Hepatocyte (in vitro differentiated cells): ENCODE measurements at places on chromosomes 2 and 18. TPM values are rescaled to one million over a fixed set of nuclear protein-coding genes. Genes with fewer than 3 reads are reported as not detected.
A peak's percentile ranks its signal among the peaks of the same experiment; 100 is the strongest.

- no peak for DNase-seq
- H3K27me3 ChIP-seq = no peaks in the 10 kb centered on the region
- H3K4me1 ChIP-seq = no peaks in the 10 kb centered on the region
- no peaks in the 10 kb centered on the region for H3K36me3 ChIP-seq
- H3K4me3 ChIP-seq = no peak overlapping the region
Observed at GRCh38 chr2:8850845-8851487, 13.6 kb upstream of the KIDINS220 start.

GRCh38 chr18:79529991-79530390, 134.3 kb downstream of the NFATC1 start:
- H3K36me3 ChIP-seq = no peaks in the 10 kb centered on the region
- no peak for DNase-seq
- H3K4me1 ChIP-seq = no peaks in the 10 kb centered on the region
- H3K27me3 ChIP-seq = no peaks in the 10 kb centered on the region

WDR43 gene
- 21.0 and 24.5 TPM in 2 replicates for polyA plus RNA-seq

- no peaks in the 10 kb centered on the region for H3K36me3 ChIP-seq
- H3K4me1 ChIP-seq = no peaks in the 10 kb centered on the region
- H3K4me3 ChIP-seq = no peak overlapping the region
- peaks cover 5% of the 10 kb centered on the region for H3K27me3 ChIP-seq
- DNase-seq = no peak
Observed at GRCh38 chr2:197798187-197798586, 6.2 kb upstream of the PLCL1 start.

DNA sequence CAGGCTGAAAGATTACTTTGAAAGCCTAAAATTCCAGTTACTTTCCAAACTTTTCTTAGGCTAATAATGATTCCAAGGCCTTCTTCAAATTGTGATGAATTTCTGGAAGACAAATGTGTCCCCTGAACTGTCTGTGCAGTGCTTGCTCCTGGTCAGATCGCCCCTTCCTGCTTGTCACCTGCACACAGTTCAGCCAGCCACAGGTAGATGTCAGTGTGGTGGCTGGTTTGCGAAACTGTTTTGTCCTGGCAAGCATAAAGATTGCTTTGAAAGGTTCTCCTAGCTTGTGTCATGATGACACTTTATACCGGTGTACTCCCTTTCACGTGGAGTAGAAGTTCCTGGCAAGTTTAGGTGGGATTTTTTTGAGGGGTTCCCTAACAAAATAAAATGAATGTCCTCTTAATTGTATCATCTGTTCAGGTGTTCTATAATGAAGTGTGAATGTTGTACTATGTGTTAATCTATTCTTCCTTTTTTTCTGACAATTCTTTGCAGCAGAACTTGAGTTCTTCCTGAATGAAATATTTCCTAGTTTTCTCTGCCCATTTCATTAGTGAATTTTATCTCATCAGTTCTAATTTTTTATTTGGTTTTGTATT, 298.8 kb downstream of the ZNF407 start:
- DNase-seq = peak; percentile 72
- peaks cover 3% of the 10 kb centered on the region for H3K36me3 ChIP-seq
- no peaks in the 10 kb centered on the region for H3K27me3 ChIP-seq
- H3K4me3 ChIP-seq = no peak overlapping the region
- H3K27ac ChIP-seq = no peak overlapping the region

DNA sequence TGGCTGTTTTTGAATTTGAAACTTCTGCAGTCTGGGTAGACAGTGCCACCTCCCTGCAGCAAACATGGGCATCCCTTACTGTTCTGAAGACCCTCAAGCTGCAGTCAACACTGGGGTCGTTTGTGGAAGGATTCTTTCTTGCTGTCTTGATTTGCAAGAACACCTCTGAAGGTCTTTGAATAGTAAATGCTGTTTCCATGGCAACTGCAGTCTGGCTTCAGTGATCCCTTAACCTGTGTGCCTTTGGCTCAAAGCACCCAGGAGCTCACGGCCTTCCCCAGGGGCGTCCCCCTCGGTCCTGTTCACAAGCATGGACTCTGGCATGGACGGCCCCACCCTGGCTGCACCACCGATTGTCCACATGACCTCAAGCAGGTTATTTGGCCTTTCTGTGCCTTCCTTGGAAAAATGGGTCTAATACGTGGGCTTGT, 38.3 kb downstream of the LRRFIP1 start:
- H3K27ac ChIP-seq = no peak overlapping the region
- no peaks in the 10 kb centered on the region for H3K27me3 ChIP-seq
- H3K4me3 ChIP-seq = no peak overlapping the region
- H3K36me3 ChIP-seq = no peaks in the 10 kb centered on the region

DNA sequence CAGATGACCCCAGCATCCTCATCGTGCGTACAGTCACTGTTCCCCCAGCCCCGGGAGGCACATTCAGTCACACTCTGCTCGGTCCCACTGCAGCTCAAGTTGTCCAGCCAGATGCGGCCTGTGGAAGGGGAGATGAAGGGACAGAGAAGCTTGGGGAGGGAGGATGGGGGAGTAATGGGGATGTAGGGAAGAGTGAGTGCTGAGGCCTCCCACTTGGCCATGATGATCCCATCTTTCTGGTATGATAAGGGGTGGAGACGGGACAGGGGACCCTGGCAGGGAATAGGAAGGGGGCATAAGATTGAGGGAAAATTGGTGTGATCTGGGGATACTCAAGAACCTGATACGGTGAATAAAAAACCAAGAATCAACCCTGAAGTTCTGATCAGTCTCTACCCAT, 3.5 kb downstream of the LOXL3 start:
- no peak for DNase-seq
- peaks cover 14% of the 10 kb centered on the region for H3K4me1 ChIP-seq
- no peaks in the 10 kb centered on the region for H3K36me3 ChIP-seq
- no peak overlapping the region for H3K4me3 ChIP-seq
- H3K27ac ChIP-seq = no peak overlapping the region

GRCh38 chr2:236703906-236704305, 134.3 kb downstream of the ACKR3 start:
- no peak overlapping the region for H3K27ac ChIP-seq
- no peaks in the 10 kb centered on the region for H3K36me3 ChIP-seq
- no peak for DNase-seq
- no peaks in the 10 kb centered on the region for H3K4me1 ChIP-seq
- H3K4me3 ChIP-seq = no peak overlapping the region

- H3K36me3 ChIP-seq = no peaks in the 10 kb centered on the region
- H3K4me1 ChIP-seq = peaks cover 40% of the 10 kb centered on the region
Observed at GRCh38 chr2:128317181-128317898, 1.3 kb downstream of the HS6ST1 start.

ACTG2 gene
- polyA plus RNA-seq = 41.1 and 44.5 TPM in 2 replicates

DNA sequence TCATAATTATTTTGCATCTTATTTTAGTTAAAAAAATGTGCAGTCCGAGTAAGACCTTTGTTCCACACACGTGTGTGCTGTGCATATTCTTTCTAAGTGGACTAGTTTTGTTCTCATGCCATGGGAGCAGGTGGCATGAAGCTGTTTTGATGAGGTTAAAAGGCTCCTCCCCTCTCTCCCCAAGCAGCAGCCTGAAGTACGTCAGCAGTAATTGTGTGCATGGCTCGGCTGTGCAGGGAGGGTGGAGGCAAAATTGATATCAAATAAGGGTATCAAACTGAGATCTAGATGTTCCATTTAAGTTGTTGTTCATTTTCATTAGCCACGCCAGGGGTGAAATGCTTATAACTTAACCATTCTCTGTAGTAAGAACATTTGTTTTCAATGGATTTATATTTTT, at the start of gene NYAP2:
NYAP2 (plus strand) TSS at position 207 of the 400 bp plus-strand sequence. CDS start 9,171 bp downstream, outside the sequence.
- H3K36me3 ChIP-seq = no peaks in the 10 kb centered on the region
- H3K27me3 ChIP-seq = peaks cover 10% of the 10 kb centered on the region
- no peaks in the 10 kb centered on the region for H3K4me1 ChIP-seq
- DNase-seq = no peak
- no peak within 1 kb of the TSS for H3K27ac ChIP-seq
